Kasumi-1 (cell line): ENCODE measurements at places on chromosomes 3 and 15.
A peak's percentile ranks its signal among the peaks of the same experiment; 100 is the strongest.

DNA sequence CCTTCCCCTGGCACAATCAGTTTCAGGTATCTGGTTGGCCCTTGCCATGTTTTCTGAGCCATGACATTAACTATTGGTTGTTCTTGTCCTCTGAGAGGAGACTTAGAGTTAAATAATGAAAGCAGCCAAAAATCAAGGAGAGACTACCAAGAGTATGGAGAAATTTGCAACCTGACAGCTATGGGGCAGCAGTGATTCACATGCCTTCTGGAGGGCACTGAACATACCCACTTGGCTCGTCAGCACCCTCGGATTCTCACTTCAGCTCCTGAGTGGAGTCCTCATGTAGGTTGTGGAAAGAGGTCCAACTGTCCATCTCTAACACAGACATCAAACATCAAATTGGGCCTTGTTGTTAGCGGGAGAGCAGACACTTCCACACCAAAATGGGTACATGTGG is 265.6 kb downstream of the EBLN2 start:
- DNase-seq = no peak

DNA sequence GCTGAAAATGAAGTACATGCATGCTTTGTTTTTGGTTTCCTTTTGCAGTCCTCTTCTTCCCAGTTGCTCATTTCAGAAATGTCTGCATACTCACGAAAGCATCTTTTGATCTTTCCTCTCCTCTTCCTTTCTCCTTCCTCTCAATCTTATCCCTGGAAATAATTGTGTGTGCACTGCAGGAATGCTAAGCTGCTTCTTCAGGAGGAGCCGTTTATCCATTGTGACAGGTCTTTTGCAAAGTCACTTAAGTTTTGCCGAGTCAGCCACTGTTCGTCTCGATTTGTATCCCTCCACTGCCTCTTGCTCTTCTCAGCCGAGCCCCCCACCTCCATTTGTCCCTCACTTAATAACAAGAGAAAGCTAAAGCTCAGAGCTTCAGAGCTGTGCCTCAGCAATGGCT is 597.6 kb downstream of the AGBL1 start:
- DNase-seq = no peak

- DNase-seq = no peak
Observed at GRCh38 chr3:58317811-58318210, 11.5 kb downstream of the HTD2 start.

DNA sequence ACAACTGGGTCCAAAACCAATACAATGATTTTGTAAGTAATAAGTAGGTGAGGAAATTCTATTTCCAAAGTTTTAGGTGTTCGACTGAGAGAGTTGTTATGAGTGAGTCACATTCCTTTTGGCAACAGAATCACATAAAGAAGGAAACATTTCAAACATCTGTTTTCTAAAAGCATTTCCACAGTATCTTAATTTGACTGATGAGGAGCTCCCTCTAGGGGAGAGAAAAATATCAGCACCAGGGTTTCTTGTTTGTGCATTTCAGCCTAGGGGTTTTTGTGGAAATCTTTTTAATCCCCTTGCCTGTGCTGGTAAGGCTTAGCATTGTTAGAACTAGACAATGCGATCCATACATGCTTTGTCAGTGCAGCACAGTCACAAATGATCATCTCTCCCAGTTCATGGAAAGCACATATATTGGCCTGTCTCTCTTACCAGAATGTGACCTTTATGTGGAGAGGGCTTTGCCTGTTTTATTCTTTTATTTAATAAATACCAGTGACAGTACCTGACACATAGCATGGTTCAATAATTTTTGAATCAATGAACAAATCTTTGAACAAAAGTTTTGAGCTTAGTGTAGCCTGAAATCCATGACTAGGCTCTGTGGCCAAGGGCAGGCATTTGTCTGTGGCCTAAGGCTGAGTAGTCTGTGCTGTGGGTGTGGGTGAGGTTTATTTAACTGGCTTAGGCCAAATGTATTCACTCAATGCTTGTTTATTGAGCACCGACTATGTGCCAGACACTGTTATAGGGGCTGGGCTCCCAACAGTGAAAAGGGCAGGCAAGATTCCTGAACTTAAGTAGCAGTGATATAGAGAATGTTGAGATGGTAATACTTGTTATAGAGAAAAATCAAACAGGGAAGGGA is 21.1 kb upstream of the IQCF6 start:
- DNase-seq = peak; percentile 67

DNA sequence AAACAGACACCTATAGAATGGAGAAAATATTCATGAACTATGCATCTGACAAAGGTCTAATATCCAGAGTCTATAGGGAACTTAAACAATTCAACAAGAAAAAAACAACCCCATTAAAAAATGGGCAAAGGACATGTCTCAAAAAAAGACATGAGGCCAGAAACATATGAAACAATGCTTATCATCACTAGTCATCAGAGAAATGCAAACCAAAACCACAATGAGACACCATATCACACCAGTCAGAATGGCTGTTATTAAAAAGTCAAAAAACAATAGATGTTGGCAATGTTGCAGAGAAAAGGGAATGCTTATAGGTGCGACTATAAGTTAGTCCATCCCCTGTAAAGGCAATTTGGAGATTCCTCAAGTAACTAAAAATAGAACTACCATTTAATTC is 11.4 kb upstream of the HDGFL3 start:
- DNase-seq = no peak

GRCh38 chr15:89303986-89304385 is 30.6 kb downstream of the POLG start:
- no peak for DNase-seq
